HS-5 (cell line): ENCODE measurements at places on chromosomes 7 and 10.

- peak; percentile 38 for DNase-seq
Measured at GRCh38 chr10:6141296-6142151, 52.7 kb downstream of the RBM17 start.

- DNase-seq = no peak
Measured at GRCh38 chr7:92489634-92490033, 11.9 kb upstream of the ERVW-1 start.

- no peak for DNase-seq
Measured at GRCh38 chr10:84407388-84408049, 79.1 kb downstream of the CCSER2 start.

DNA sequence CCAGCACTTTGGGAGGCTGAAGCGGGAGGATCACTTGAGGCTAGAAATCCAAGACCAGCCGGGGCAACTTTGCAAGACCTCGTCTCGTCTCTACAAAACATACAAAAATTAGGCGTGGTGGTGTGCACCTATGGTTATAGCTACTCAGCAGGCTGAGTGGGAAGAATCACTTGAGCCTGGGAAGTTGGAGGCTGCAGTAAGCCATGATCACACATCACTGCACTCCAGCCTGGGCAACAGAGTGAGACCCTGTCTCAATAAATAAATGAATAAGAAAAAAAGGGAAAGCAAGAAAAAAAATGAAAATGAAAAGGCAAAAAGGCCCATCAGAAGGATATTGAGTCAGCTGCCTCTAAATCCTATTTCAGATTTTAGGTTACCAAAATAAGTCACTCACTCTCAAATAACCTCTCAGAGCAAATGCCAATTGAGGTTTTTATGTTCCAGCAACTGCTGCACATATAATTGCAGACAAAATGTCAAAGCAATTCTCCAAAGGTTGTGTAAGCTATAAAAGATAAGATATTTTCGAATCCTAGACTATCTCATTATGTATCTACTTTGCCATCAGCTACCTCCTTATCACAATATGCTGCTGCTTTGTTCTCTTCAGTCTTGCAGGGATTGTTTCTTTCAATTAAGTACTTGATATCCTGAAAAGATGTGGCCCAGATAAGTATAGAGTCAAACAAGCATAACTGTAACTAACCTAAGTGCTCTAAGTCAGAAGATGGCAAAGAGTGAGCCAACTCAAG, 4.7 kb downstream of the BAZ1B start:
- DNase-seq = no peak

DNA sequence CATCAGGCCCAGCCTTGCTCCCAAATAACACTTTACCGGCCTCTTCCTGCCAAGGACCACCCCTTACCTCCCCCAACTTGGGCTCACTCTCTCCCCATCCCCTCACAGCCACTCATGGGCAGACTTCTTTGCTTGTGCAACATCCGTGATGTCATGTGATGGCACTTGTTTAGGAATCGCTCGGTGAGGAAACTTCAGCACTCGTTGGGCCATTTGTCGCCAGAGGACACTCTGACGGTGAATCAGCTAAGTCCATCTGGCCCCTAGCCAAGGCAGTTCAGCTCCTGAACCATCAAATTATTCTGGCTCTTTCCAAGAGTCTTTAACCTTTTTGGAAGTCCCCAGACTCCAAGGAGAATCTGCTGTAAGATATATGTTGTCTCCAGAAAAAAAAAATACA, 19.2 kb downstream of the BTBD16 start:
- DNase-seq = no peak

DNA sequence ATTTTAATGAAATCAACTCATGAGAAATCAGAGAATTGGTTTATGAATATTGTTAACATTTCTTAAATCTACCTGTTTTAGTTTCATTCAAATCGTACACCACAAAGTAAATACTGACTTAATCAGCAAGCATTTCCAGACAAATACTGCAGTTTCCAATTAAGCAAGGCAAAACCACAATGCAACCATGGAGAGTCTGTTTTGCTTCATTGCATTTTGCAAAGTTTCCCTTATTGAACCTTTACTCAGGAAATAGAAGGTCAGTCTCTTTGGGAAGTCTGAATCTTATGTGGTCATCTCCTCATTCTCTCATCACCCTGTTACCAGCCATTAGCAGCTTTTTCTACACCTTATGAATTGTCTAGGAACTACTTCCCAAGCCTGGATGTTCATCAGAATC, 400.5 kb downstream of the IPMK start:
- DNase-seq = no peak

GRCh38 chr10:130174328-130174727, 38.1 kb downstream of the GLRX3 start:
- no peak for DNase-seq

DNA sequence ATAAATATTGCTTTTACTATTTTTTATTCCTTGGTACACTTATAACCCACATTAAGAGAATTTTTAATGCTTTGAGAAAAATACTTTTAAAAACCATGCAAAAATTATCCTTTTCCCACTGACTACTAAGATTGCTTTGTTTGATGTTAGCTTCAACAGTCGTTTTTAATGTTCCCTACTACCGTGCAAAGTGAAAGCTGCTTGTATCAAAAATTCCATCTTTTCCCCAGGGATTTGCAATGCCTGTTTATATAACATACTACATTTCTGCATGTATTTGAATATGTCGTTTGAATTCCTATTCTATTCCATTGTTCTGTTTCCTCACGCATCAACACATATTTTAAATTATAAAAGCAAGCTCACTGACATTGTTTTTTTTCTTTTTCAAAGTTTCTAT, 54.4 kb downstream of the TFPI2 start:
- DNase-seq = no peak

GRCh38 chr7:155408651-155409586, 49.0 kb upstream of the EN2 start:
- no peak for DNase-seq

DNA sequence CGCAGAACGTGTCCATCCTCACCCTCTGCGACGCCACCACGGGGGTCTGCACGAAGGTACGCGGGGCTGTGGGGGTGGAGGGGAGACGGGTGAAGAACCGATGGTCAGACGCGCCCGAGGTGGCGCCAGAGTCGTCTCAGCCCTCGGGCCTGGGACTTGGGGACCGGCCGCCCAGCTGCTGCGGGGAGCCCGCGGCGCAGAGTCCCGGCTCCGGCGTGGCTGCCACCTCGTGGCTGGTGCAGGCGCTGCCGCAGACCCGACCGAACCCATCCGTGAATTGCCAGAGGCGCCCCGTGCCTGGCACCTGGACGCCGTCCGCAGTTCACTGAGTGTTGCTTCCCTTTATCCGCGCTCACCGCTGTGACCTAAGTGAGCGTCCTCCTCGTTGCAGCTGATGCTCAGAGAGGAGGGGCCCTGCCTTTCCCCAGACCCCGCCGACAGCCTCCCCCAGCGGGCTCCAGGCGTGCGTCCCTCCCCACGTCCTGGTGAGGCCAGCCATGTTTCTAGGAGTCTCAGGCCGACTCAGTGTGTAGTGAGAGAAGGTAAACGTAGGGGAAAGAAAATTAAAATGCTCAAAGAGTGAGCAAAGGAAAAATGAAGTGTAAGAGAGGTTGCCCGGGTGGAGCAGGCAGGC, 208.7 kb downstream of the PAXIP1 start:
- DNase-seq = no peak

DNA sequence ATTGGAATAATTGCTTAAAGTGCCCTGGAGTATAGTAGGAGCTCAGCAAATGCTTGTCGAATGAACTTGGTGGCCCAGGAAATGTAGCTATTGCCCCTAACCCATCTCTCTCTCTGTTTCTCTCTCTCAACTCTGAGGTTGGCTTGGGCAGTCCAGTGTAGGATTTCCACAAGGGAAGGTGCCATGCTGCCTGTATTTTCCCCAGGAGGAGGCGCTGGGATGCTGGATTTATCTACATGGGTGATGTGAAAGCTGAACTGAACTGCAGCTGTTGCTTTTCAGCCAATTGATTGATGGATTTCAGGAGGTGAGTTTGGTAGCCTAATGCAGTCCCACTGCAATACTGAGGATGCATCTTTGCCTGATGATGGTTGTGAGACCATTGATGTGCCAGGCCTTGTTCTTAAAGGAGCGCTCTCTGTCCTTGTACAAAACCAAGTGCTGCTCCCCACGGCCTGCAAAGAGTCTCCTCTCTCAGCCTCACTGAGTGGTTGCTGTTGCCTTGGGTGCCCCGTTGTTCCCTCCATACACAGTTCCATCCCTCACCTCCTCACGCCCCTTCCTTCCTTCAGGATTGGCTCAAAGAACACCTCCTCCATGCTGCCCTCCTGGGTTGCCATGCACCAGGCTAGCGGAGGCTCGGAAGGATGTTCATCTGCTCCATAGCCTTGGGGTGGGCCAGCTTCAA, 200.6 kb downstream of the GLRX3 start:
- no peak for DNase-seq

DNA sequence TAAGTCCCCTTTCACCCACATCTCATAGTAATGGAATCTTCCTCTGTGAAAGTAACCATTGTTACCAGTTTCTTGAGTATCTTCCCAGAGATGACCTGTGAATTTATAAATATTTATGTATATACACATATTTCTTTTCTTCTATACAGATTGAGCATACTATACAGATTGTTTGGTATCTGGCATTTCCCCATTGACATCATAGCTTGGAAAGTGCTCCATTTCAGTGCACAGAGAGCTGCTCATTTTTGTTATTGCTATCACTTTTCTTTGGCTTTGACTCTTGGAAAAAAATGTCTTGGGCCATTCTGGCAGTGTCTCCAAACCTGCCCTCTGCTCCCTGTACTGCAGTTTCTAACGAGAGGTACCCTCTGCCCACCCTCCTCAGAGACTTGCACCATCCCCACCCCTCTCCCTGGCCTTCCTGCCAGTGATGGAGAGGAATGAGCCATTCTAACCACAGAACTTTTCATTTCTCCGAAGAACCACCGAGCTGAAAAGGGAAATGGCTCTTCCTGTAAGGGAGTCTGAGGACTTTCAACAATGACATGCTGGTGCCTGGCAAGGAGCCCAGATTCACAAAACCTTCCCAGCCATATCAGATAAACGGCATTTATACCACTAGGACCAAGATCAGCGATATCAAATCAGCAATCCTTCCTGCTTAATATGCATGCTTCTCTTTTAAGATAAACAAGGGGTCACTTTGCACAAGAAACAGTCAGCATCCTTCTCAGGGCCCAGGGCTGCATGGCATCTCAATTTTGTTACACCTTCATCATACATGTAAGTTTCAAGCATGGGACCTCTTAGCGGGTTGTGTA, 19.7 kb upstream of the CCSER2 start:
- no peak for DNase-seq

GRCh38 chr7:135342887-135343286, 109.2 kb downstream of the STRA8 start:
- no peak for DNase-seq

DNA sequence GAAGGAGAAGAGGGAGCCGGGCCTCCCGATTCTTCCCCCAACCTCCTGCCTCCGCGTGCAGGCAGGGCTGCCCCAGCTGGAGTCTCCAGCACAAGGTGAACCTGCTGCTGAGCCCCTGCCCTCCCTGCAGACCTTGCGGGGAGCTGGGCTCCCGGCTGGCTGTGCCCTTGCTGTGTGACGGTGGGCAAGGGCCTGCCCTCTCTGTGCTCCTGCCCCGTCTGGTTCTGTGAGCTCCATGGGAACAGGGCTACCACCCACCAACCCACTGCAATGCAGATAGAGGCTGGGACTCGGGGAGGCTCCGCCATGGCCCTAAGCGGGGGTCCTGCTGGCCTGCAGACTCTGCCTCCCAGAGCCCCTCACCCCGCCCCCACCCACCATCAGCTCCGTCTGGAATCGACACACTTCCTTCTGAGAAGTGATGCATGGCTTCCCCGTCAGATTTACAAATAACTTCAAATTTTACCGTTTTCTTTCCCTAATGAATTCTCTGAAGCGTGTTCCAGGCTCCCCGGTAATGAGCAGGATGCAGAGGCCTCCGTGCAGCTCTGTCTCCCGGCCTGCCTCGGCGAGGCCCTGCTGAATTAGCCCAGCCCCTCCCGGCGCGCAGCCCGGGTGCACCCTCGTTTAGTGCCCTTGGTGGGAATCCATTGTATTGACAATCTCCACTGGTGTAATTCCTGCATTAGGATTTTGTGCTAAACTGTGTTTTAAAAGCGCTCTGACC, 111.0 kb downstream of the MICALL2 start:
- no peak for DNase-seq

- DNase-seq = no peak
Measured at GRCh38 chr7:141456298-141456697, 94.9 kb upstream of the AGK start.

DNA sequence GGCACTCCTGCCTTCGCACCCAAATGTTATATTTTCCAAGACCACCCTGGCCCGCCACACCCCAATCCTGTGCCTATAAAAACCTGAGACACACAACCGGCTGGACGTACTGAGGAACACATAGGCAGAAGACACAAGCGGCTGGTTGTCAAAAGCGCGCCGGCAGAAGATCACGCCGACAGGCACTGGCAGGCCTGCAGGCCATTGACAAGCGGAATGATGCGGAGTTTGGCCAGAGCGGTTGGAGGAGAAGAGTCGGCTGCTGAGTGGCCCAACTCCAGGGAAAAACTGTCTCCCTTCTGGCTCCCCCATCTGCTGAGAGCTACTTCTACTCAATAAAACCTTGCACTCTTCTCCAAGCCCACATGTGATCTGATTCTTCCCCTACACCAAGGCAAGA, 39.7 kb upstream of the SAMD8 start:
- no peak for DNase-seq

DNA sequence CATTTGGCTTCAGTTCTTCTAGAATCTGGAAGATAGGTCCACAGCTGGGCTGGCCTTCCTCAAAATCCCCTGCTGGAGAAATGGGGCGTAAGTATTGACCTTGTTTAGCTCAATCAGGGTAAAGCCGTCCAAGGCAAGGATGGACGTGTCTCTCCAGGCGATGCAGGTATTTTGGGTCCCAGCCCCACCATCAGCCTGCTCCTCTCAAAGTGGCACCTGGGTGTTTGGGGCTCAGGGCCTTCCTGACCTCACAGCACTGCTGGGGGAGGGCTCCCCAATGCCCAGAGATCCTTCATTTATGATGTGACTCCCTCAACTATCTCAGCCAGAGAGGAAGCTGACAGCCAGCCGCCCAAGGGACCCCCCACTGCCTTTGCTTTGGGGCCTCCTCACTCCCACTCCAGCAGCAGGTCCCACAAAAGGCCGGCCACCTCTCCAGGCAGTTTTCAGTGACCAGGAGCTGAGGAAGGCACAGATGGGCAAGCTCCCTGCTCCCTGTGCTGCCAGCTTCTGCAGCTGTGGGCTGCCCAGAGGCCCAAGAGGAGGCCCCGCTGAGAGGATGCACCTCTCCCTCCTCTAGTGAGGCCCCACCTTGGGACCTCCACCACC, 140.0 kb upstream of the TCERG1L start:
- DNase-seq = no peak

DNA sequence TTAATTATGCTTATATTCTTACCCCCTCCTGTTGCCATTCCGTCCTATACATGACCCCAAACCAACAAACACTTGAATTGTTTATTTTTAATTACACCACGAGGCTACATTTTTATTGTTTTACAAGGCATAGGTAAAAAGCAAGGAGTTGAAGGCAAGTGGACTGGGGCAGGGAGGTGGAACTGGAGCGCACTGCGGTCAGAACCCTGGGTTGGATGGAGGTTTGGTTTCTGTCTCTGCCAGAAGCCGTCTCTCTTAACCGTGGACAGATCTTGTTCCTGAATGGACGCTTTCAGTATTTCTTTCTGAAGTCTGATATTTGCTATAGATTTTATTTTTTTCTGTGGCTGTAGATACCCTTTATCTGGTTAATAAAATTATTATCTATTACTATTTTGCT, 19.9 kb upstream of the IGFBP3 start:
- no peak for DNase-seq
